ENCODE measurements at places on chromosomes 4 and X. TPM values are rescaled to one million over a fixed set of nuclear protein-coding genes. Genes with fewer than 3 reads are reported as not detected.

GRCh38 chr4:170697845-170698244 is 608.1 kb upstream of the AADAT start:
- no peak for DNase-seq

DNA sequence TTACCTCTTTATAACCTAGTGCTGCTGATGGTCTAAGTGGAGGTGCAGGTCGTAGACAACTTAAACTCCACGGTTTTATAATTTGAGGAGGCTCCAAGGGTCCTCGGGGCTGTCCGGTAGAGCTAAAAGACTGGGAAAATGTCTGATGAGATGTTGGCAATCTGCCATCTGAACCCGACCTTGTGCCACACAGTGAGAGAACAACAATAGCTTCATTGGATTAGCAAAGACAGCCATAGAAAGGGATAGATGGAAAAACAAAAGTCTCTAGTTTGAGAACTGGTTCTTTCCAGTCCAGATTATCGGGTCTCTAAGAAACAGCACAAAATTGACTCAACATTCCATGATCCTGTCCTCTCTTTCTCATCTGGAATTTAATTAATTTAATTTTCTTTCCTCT is 31.6 kb downstream of the CD40LG start:
- peak; percentile 1 for DNase-seq

- no peak for DNase-seq
These were observed 2.4 kb downstream of the SORBS2 start for GRCh38 chr4:185809533-185810071.

The USP17L19 gene
- not detected for total RNA-seq

The SH3D19 gene
- total RNA-seq, result 37.4 TPM
